ENCODE measurements at places on chromosomes 4 and X.

DNA sequence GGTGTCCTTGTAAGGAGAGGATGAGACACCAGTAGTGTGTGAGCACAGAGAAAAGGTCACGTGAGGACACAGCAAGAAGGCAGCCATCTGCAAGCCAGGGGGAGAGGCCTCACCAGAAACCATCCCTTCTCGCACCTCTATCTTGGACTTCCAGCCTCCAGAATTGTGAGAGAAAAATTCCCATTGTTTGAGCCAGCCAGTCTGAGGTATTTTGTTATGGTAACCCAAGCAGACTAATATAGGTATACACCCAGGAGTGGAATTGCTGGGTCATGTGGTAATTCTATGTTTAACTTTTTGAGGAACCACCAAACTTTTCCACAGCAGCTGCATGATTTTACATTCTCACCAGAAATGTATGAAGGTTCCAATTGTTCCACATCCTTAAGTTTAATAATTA is 25.6 kb downstream of the ZDHHC9 start:
- DNase-seq: no peak

- peak; percentile 4 for DNase-seq
Measured at GRCh38 chr4:123350191-123350544, 46.4 kb upstream of the SPRY1 start.

GRCh38 chrX:154348646-154349358 is 25.6 kb downstream of the FLNA start:
- no peak for DNase-seq

DNA sequence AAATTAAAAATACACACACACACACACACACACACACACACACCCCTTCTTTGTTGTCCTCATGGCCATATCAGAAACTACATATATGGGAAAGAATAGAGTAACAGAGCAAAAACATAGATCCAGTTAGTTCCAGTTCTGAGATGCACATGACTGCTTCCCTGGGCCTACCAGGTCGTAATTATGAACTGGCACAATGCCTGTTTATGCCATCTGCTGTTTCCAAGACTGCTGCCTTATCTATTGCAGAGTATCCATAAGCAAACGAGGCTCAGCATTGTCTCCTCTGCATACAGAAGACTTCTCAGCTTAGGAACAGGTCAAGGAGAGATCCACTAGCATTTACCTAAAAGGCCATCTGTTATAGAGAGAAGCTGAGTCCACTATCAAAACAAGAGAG is 789.0 kb downstream of the TECRL start:
- DNase-seq: no peak

- DNase-seq: peak; percentile 1
Measured at GRCh38 chr4:124018383-124019317, 622.1 kb downstream of the SPRY1 start.

- no peak for DNase-seq
Measured at GRCh38 chr4:128803783-128804182, 5.7 kb upstream of the JADE1 start.

GRCh38 chrX:48071064-48071985 is at the start of gene ZNF630:
Gene ZNF630 (minus strand): TSS chrX:48071640. CDS start chrX:48066886, 4,754 bp downstream.
- DNase-seq: peak; percentile 71

DNA sequence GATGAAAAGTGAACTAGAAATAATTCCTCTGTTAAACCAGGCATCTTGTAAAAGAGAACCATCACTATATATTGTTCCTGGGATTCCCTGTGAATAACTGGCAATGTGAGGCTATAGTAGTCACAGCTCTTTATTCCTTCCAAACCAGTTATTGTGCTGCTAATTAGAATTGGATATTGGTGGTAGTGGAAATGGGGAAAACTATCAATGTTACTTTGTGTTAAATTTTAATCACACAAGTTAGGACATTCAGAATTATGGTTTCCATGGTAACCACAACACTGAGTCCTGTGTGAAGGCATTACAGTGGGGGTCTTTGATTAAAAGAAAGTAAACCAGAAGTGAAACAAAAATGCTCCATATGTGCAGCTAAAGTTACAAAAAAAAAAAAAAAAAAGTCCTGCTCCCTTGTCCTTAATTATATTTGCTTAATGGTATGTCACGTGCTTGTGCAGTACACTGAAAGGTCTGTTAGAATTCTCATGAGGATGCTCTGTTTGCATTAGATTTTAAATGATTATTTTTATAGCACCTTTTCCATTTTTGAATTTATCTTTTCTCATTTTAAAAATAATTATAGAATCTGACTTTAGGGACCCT is 200.4 kb downstream of the ADGRL3 start:
- DNase-seq: no peak

- DNase-seq: no peak
Measured at GRCh38 chr4:56240554-56241174, 146.6 kb downstream of the AASDH start.

DNA sequence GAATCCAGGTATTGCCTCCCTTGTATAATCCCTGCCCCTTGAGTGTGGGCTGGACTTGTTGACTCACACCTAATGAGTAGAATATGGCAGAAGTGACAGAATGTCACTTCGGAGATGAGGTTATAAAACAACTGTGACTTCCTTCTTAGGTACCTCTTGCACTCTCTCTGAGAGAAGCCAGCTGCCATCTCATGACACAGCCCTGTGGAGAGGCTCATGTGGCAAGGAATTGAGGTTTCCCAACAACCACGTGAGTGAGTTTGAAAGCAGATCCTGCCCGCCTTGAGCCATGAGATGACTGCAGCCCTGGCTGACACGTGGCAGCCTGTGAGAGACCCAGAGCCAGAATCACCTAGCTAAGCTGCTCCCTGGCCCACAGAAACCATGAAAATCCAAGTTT is 13.5 kb downstream of the ASB11 start:
- peak; percentile 43 for DNase-seq

GRCh38 chrX:356385-357034 is 30.2 kb downstream of the PPP2R3B start:
- DNase-seq: no peak

GRCh38 chr4:72006586-72006985 is 25.2 kb upstream of the NPFFR2 start:
- DNase-seq: no peak

DNA sequence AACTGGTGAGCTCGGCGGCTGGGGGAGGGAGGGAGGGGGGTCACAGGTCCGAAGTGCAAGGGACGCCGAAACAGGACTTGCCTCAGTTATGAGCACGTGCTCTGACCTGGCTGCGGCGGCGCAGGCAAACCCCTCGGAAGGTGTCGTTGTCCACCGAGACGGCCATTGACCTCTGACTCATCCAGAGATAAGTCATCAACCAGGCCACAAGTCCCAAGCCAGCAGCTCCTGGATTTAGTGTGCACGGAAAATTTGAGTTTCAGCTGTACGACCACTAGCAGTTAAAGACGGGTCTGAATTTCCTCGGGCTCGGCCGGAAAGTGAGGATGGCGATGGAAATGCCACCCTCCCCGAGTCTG is 674 bp downstream of the SH3D19 start:
- DNase-seq: peak; percentile 28

- DNase-seq: no peak
Measured at GRCh38 chrX:139106069-139106468, 394.6 kb upstream of the FGF13 start.

GRCh38 chrX:390459-390858 is 3.8 kb upstream of the PPP2R3B start:
- no peak for DNase-seq

DNA sequence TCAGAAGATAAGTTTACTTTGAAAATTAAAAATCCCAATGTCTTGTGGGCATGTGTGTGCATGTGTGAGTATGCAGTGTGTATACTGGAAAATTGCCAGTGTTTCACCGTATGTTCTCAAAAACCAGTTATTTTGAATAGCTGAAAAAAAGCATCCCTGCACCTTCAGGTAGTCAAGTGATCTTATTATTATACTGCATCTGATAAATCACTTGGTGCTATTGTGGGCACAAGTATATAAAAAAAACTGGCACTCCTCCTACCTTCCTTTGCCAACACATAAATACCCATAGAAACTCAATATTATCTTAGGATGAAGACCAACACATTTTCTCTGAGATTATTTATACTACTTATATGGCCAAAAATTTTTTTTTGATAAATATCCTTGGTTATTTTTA is 91.5 kb upstream of the MAP9 start:
- DNase-seq: no peak

- peak; percentile 54 for DNase-seq
Measured at GRCh38 chr4:13541720-13542576, 2.4 kb downstream of the NKX3-2 start.

- DNase-seq: no peak
Measured at GRCh38 chr4:110128472-110128919, 69.9 kb downstream of the ELOVL6 start.

GRCh38 chr4:110091434-110092140 is 106.8 kb downstream of the ELOVL6 start:
- DNase-seq: no peak

GRCh38 chr4:154631828-154632227 is 19.4 kb upstream of the FGG start:
- no peak for DNase-seq

DNA sequence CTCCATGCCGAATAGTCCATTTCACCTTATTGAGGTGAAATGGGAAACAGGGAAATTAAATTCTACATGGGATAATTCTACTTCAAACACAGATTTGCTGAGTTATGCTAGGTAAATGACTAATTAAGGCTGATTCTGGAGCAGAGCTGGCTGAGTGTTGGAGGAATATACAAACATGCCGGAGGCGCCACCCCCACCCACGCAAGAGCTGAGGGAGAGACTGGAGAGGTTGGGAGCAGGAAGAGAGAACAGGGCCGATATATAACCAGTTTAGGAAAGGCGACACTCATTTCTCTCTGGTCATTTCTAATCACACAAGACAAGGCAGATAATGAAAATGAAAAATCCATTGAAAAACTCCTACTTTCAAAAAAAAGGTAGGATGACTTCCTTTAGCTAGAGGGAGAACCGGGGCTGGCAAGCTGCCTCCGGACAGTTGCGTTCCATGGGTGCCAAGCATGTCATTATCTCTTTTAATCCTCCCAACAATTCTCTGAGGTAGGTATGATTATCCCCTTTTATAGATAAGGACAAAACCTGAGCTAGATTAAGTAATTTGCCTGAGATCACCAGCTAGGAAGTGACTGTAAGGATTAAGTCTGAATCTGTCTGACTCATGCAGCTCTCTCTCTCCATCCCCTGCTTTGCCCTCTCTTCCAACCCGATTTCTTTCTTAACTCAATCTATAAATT is 27.6 kb upstream of the CFAP299 start:
- no peak for DNase-seq

- no peak for DNase-seq
Measured at GRCh38 chr4:188214861-188215260, 75.6 kb downstream of the TRIML1 start.

All from activated T-cell treated with anti-CD3 and anti-CD28 coated beads, Interleukin-2, amount 50 U/mL, for 72 hours (primary cell).